ENCODE measurements at places on chromosomes 7 and 10.

DNA sequence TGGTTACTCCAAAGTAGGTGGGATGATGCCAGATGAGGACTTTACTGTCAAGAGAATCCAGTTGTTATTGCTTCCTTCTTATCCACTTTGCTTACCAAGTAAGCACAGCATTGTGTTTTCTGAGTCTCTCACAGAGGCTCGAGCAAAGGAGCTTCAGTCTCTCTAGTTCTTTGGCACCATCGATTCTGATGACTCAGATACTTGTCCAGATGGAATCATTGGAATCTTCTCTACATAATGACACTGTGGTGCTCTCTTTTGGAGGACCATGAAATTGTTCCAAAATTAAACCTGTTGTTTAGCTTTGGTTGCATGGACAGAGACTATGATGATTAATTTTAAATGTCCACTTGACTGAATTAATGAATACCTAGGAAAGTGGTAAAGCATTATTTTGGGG, 132.6 kb downstream of the NXPH1 start:
- no peak for DNase-seq

GRCh38 chr7:94154858-94155257, 150.7 kb upstream of the BET1 start:
- no peak for DNase-seq

GRCh38 chr10:497898-498451, 191.5 kb downstream of the DIP2C start:
- DNase-seq = no peak

DNA sequence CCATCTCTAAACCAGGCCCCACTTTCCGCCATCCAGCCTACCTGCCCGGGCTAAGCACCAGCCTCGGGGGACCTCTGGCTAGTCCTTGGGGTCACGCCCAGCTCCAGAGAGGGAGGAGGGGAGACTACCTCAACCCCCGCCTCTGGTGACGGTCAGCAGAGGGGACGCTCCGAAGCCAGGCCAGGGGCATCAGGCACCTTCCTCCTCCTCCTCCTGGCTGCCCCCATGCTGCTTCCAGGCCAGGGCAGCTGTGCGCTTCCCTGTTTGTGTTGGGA, 4.0 kb upstream of the SMARCD3 start:
- no peak for DNase-seq

GRCh38 chr10:7409045-7409731, 1.6 kb downstream of the SFMBT2 start:
- DNase-seq = no peak

DNA sequence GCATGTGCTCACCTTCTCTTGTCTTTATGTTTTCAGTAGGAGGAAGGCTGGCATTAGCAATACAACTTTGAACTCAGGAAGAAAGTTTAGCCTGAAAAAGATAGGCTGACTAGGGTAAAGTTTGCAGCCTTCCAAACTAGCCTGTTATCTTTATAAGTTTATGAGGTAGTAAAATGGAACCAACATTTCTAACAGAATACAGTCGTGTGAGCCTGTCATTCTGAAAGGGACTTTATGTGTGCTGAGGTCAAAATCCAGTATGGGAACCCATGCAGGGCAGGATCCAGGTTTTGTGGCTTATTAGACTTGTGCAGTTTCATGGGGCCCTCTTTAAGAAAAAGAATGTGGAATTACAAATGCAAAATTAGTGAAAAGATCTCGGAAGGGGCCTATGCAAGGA, 201.0 kb upstream of the PRPS1L1 start:
- no peak for DNase-seq

DNA sequence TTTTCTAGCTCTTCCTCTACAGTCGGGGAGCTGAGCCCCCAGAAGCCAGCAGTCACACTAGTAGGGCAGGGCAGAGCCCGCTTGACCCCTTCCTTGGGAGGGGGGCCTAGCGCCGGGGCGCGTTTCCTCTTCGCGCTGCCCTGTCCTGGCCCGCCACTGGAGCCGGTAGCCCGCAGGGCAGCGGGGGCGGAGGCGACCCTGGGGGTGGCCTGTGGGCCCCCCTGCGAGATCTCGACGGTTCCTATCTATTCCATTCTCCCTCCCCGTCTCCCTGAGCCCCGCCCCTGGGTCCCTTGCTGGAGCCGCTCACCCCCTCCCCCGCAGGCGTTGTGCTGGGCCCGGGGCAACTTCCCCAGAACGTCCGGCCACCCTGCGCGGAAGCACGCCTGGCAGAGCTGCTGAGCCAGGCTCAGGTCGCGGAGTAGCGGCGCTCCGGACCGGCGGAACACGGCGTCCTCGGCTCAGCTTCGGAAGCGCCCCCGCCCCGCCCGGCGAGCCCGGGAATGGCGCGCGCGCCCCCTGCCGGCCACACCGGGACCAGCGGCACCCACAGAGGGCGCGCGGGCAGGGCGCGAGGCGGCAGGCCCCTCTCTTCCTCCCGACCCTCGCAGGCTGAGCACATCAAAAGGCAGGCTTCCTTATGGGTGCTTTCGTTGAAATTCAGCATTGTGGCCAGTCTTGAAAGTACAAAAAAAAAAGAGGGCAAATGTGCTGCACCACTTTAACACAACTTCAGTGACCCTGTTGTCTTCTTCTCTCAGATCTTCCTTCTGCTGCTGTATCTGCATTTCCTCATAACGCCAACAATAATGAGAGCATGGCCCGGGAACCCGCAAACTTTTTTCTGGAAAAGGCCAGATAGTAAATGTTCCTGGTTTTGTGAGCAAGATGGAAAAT, 327.6 kb downstream of the TNS3 start:
- peak; percentile 50 for DNase-seq

- no peak for DNase-seq
These were observed 12.4 kb upstream of the ARHGAP12 start for GRCh38 chr10:31940839-31941653.

GRCh38 chr7:133077394-133077793, 4.5 kb downstream of the CHCHD3 start:
- DNase-seq = no peak

GRCh38 chr7:28272461-28272877, 91.9 kb upstream of the JAZF1 start:
- DNase-seq = no peak

GRCh38 chr7:66928388-66928787, 7.4 kb downstream of the TMEM248 start:
- no peak for DNase-seq

DNA sequence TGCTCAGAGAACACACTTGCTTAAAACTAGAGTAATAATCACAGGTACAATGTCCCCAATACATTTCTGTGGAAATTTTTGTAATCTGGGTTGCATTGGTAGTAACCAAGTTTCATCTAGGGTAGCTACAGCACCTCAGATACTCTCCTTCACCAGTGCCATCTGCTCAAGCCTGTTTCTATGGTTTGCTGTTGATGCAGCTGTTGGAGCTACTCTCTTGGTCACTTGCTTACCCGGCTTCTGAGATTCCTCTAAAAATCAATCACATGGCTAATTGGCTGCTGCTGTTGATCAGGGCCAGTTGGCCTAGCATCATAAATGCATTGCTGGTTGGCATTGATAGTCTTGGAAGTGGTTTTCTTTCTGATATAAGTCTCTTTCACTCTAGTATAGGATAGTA, 220.8 kb downstream of the BICC1 start:
- no peak for DNase-seq

- DNase-seq = no peak
These were observed 334.7 kb upstream of the CHRM2 start for GRCh38 chr7:136533732-136534131.

DNA sequence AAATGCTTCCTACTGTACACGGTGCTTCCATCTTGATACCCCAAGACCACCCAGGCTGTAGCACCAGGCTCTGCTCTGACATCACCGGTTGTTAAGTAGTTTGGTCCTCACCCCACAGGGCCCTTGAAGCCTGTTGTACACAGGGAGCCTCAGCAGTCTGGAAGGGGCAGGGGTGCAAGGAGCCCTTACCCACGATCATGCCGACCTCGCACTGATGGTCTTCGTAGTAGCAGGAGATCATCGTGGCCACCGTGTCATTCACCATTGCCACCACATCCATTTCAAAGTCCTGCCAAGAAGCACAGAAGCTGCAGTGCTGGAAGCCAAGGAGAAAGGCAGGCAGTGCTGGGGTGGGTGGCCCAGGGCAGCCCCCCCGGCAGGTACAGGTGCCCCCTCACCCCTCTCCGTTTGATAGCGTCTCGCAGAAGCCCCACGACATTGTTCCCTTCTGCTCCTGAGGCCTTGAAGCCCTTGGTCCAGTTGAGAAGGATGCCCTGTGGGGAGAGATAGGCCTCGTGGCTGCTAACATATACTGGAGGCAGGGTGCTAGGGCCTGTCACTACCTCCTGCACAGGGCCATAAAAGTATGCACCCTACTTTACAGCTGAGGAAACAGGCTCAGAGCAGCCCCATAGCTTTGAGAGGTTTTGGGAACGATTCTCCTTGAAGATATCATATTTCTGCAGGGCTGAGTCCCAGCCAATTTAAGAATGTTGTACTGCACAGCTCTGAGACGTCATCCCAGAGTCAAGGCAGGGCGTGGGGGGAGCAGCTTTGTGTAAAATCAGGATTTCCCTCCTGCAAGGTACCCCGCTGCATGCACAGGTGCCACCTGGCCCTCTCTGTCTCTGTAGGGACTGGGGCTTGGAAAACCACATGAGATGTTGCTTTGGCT, 8.7 kb upstream of the MYL7 start:
- DNase-seq = no peak

- DNase-seq = no peak
These were observed 34.1 kb upstream of the LHFPL3 start for GRCh38 chr7:104294291-104294690.

GRCh38 chr7:132871419-132871818, 210.5 kb downstream of the CHCHD3 start:
- no peak for DNase-seq

DNA sequence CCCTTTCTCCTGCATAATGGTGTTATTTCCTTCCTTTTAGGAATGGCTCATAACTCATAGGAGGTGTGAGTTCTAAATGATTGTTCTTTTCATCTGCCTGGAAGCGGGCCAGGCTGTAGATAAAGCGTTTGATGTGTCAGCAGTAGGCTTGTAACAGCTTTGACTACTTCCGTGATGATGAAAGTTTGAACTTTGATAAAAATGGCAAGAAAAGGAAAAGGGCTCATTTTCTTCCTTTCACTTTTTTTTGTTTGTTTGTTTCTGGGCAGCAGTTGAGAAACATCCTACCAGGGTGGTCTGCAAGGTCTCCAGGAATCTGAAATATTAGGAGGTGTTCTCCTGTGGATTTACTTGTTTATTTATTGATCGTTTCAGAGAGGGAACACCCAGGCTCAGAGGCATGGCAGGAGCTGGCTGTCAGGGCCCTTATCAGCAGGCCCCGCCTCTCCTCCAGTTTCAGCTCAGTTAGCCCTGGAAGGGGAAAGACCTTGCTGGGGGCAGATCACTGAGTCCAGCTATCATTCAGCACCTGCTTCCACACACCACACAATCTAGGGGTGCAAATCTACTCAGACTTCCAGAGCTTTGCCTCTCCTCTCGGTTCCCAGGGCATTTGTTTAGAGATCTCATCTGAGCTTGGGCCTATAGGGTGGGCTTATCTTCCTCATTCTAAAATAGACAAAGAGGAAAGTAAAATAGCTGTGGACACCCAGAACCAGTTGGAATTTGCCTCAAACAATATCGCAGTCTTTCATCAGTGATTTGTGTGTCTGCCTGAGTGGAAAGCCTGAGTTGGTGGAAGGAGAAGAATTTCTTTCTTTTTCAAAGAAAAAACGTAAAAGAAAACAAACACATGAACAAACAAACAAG, 130.9 kb downstream of the BMPER start:
- peak; percentile 87 for DNase-seq

GRCh38 chr10:132611026-132611910, 73.7 kb downstream of the INPP5A start:
- DNase-seq = no peak

DNA sequence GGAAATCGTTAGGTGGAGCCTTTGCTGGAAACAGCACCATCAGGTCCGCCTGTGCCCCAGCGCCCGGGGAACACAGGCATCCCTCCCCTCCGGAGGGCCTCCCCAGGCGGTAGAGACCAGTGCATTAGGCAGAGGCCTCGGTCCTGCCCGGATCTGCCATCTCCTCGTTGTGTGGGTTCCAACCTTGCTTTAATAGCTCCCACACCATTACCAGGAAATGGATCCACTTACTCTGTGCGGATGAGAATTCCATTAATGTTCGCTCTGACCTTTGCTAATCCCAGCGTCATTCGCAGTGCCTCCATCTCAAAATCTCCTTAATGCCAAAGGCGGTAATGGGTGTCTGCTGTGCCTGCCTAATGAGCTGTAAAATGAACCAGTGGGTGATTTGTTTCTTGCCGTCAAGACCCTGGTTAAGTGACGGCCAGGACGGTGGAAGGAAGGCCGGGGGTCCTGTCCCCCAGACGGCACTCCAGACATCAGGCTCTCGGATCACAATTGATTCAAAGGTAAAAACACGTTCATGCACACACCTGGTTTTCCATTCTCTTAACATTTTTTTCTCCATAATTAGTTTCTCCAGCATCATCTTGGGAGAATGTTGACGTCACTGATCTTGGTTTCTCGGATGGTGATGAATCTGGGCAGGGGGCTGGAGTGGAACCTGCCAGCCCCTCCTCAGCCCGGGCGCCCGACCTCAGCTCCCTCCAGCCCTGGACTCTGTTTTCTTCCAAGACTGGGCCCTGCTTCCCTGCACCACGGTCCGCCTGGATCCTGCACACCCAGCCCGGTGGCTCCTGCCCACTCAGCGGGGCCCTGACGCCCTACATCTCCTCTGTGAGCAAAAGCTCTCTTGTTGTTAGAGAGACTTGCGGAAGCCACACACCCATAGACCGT, 22.8 kb upstream of the FAM20C start:
- no peak for DNase-seq

DNA sequence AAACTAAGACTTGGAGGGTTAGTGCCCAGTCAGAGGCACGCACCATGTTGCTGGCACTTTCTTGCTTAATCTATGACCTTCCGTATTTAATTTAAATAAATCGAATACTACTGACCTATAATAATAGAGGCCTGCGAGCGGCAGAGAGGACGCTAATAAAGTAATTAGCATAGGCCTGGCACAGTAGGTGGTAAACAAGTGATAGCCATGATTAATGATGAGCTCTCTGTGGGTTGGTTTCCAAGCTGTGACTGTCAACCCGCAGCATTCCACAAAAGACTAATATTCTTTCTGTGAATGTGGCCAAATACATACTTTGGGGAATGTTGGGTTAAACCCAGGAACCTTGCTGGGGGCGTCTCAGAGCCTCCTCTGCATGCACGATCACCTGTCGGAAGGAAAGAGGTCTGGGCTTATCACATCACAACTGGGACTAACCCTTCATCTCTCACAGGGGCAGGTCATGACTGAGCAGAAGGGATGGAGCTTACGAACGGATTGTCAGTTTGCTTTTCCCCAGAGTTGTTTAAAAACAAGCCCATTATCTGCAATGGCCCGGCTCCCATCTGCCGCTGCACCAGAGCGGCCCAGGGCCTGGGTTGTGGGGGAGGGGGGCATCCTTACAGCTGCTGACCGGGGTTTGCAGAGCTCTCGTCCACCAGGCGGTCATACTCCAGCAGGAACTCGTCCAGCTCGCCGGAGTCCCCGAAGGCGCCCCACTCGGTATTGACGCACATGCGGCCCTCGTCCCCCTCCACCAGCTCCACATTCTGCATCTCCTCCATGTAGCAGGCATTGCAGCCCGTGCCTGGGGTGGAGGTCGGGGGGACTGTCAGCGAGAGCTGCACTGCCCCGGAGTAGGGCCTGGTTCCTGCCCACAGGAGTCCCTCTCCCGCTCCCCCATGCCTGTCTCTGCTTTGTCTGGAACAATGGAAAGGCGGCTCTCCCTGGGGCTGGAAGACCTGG, 6.2 kb upstream of the MYL7 start:
- no peak for DNase-seq

Data from DMS153 (cell line).